ENCODE measurements at places on chromosomes 7 and 10.
A peak's percentile ranks its signal among the peaks of the same experiment; 100 is the strongest.

DNA sequence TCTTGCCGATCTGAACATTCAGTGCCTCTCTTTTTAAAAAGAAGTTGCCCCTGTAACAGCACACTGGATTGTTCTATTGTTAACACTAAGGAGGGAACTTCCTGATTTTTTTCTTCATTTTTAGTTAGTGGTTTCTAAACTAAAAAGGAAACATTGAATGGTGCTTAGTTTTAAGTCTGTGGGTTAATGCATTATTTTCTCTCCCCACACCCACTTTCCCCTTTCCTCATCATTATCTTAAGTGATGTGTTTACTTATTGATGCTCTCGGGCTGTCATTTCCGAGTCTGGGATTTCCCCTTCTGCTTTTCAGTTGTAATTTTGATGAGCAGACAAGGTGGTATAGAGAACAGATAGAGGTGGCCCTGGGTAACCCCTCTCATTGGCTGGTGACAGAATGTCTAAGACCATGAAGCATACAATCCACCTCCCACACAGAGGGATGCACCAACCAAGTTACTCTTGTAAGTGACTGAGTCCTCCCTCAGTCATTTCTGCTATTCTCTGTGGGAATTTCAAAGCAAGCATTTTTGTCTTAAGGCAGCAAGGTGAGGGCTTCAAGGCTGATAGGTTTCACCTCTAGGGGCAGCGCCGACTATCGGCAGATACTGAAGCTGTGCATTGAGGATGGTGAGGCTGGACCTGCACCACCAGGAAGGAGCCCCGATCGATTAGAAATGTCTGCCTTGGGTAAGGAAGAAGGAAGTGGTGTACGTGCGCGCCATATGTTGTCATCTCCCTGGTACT, 49.5 kb downstream of the CHN2 start:
- no peak for DNase-seq

DNA sequence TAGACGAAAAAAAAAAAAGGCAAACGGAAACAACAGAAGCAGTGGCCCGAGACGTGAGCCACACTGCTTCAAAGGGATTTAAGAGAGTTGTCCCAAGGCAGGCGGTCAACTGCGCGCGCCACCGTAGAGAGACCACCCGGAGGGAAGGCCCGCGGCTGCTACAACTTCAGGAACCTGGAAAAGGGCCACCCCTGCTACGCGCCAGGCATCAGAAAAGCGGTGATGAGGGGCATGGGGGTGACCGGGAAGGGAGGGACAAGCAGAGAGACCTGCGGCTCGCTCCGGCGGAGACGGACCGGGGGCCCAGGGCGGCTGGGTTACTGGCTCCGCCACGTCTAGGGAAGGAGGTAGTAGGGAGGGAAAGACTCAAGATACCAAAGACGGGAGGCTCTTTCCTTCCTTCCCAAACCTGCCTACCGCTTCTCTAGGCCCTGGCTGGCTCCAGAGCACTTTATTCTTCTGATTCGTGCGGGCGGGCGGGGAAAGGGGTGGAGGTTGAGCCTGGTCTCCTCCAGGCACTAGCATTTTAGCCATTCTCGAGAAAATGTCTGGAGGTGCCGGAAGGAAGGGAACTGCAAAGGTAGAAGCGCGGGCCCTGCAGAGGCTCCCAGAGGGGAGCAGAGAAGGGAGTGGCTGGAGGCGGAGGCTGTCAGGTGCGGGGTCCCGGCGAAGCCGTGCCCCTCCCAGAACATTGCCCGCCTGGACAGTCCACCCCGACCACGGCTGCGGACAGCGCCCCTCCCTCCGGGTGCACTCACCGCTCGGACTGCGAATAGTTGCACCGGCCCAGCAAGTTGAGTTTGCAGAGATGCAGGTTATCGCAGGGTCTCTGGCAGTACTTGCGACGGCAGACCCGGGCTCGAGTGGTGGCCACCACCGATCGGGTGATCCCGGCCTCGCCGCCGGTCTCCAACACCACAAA, 993 bp downstream of the ZC3HAV1 start:
- no peak for DNase-seq

DNA sequence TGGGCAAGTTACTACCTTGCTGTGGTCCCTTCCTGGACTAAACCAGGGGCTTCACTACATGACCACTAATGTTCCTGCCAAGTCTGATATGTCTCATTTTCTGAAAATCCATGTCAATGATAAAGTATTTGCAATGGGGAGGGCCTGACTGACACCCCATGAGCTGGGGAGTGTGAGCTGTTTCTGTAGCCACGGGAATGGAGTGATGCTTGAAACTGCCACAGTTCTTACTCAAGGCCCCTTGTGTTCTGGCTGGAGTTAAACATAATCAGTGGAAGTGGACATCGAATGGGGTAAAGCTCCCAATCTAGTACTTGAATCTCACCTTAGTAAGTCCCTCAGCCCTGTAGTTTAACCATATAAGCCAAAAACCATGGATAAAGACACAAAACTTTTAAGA, 61.9 kb upstream of the PDLIM1 start:
- no peak for DNase-seq

DNA sequence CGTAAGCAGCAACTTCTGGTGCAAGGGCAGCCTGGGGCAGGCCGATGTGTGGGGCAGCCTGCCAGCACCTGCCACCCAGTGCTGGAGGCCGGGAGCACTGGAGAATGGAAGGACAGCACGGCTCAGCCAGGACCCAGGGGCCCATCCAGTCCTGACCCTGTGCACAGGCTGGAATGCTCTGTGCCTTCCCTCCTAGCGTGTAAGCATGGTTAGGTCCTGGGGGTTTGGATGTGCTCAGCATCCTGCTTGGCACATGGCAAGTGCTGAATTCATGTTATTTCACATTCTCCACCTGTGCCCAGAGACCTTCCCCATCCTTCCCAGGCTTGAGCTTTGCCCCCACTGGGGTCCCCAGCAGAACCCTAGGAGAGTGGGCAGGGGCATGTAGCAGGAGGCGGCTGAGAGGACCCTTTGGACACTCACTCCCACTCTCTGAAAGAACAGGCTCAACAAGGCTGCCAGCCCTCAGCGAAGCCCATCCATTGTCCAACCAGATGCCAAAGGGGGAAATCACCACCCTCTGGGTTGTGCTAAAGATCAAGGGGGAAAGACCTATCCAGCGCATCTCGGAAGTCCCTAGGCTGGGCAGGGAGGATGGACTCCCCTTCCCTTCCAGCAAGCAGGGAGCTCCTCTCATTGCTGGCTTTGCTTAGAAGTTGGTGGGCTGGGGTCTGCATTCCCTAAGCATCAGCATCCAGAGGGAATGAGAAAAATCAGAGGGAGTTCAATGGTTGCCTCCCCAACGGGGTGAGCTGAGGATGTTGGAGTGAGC, 29.7 kb downstream of the ANXA8 start:
- DNase-seq: no peak

DNA sequence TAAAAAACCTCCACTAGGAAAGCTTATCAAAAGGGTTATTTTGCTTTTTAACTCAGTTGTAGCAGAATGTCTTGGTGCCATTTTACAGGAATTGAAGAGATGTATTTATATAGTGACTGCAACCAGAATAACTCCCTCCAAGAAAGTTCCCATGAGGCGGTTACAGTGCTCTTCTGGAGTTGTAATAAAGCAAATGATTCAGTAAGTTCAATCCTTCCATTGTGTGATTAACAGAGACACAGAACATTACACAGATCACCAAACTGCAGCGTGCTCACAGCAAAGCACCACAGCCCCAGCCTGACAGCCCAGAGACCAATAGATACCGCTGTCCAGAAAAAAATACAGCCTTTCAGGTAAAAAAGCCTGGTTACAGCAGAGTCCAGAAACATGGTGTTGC, 21.9 kb upstream of the CABCOCO1 start:
- no peak for DNase-seq

- peak; percentile 46 for DNase-seq
These were observed 16.1 kb downstream of the ANKRD16 start for GRCh38 chr10:5873515-5873995.

DNA sequence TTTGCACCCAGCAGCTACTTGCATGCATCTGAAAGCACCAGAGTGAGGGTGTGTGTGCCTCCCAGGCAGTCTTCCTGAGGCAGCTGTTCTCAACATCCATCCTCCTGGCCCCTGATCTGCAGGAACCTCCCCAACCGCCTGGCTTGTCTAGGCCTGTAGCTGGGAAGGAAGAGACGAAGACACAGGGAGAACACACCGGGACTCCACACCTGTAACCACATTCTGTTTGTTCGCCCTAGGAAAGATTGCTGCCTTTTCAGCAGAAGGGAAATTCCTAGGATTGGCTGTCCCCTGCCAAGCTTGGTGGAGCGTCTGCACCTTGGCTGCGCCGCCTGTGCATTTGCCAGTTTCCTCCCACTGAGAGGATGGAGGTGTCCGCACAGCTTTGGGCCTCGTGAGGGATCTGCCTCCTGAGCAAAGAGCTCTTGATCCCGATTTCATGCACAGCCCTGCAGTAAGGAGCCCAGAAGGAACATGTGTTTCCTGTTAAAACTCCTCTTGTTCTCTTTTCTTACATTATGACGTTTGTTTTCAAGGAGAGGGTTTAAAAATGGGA, 154.6 kb downstream of the TPST1 start:
- DNase-seq: no peak

DNA sequence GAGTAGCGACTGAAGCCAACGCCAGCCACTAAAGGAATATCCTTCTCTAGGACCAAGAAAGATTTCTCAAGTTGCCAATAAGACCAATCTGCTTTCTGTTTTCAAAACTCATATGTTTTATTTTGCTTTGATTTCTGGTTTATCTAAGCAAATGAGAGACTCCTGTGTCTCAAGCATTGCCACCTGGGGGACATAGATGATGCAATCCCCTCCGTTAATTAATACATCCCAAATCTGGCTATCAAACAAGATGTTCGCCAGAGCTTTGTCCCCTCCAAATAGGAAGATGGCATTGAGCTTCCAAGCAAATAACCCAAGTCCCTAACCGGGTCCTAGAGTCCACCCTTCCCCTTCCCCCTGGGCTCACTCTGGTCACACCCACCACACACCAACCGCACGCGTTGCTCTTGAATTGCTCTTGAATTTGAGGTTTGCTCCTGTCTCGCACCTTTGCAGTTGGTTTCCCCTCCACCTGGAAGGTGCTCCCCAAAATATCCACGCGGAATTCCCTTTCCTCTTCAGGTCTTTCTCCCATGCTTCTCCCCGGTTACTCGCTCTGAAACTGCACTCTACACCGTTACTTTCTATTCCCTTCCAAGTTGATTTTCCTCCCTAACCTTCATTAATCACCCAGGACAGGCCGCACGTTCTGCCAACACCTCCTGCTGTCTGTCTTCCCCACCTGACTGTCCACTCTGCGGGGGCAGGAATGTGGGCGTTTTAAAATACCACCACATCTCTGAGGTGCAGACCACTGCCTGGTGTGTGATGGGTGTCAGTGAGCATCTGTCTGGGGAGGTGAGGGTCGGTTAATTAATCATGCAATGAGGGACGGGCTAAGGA, 64.1 kb upstream of the RNF32 start:
- DNase-seq: no peak

DNA sequence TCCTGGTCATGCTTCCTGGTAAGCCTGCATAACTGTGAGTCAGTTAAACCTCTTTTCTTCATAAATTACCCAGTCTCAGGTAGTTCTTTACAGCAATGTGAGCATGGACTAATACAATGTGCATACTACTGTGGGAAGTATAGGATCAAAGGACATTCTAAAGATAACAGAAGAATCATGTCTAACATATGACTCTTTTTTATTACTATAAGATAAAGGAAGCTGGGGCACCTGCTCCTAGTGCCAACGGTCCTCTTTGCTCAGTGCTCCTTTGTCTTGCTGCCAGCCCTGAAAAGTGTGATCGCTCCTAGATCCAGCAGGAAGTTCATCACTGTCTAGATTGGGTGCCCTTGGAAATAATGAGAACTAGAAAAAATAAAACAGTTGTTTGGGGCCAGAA, 143.3 kb upstream of the NOBOX start:
- no peak for DNase-seq

GRCh38 chr10:86522510-86522855, 891 bp upstream of the WAPL start:
- no peak for DNase-seq

GRCh38 chr7:7567898-7568531, 1.3 kb downstream of the MIOS start:
- DNase-seq: no peak

DNA sequence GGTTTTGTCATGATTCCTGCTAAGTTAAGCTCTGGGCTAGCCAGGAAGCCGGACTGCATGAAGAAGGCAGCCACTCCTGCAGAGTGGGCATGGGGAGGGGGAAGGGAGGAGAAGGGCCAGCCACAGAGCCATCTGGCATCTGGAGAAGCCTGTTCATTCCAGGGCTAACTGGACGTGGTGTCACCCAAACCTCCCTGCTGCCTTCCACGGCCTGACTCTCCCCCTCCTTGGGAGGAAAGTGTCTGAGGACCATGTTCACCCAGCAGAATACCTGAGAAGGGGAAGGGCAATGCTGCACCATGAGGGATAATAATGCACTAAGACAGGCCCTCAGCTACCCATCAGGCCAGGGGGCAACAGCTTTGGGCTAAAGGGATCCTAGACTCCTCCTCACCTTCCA, 15.4 kb downstream of the AQP1 start:
- peak; percentile 1 for DNase-seq

GRCh38 chr10:116748041-116748440, 5.7 kb upstream of the HSPA12A start:
- no peak for DNase-seq

Measured in tibial nerve (tissue), 4 donors.